ENCODE measurements at places on chromosomes 3 and 15.
A peak's percentile ranks its signal among the peaks of the same experiment; 100 is the strongest.

- no peaks in the 10 kb centered on the region for H3K27me3 ChIP-seq
- H3K36me3 ChIP-seq: no peaks in the 10 kb centered on the region
- no peak overlapping the region for H3K27ac ChIP-seq
- no peak overlapping the region for H3K4me3 ChIP-seq
- H3K4me1 ChIP-seq: peaks cover 10% of the 10 kb centered on the region
These were observed 40.1 kb downstream of the FNDC3B start for GRCh38 chr3:172079326-172079976.

DNA sequence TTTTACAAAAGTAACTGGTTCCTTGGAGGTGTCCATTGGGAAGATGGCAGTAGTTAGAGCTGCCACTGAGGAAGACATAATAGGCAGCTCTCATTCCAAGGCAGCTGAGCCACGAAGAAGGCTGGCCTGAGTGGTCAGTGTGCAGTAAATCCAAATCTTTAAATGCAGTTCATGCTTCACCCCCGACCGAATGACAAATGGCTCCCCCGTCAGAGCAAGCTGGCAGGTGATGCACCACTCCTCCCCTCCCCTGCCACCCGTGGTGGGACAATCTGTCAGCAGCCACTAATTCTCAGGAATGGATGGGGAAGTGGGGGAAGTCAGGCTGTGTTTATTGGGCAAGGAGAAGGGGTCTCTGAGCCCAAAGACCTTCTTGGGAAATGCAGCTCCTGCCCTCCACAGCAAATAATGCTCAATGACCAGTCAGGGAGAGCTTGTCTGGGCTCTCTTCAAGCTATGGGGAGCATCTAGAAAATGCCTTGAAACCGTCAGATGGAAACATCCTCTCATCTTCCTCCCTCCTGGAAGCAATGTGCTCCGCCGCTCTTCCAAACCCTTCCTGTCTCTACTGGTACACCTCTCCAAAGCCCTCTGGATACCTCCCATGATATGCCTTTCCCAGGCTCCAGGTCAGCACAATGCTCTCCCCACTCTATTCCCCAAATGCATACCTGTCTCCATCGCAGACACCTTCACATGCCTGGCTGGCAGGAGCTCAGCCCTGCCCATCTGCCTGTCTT is 65.4 kb downstream of the LIPC start:
- no peaks in the 10 kb centered on the region for H3K4me1 ChIP-seq
- no peaks in the 10 kb centered on the region for H3K36me3 ChIP-seq
- no peak overlapping the region for H3K27ac ChIP-seq
- no peak overlapping the region for H3K4me3 ChIP-seq
- no peaks in the 10 kb centered on the region for H3K27me3 ChIP-seq
- no peak for DNase-seq

GRCh38 chr15:47724346-47724745 is 7.0 kb downstream of the SEMA6D start:
- H3K27ac ChIP-seq: no peak overlapping the region
- H3K4me1 ChIP-seq: peaks cover 22% of the 10 kb centered on the region
- H3K27me3 ChIP-seq: peaks cover 9% of the 10 kb centered on the region
- no peak for DNase-seq
- H3K4me3 ChIP-seq: no peak overlapping the region

- H3K27me3 ChIP-seq: no peaks in the 10 kb centered on the region
- H3K4me3 ChIP-seq: no peak overlapping the region
- no peak for DNase-seq
- H3K36me3 ChIP-seq: no peaks in the 10 kb centered on the region
- H3K4me1 ChIP-seq: no peaks in the 10 kb centered on the region
These were observed 31.8 kb downstream of the PCYT1A start for GRCh38 chr3:196255776-196256175.

DNA sequence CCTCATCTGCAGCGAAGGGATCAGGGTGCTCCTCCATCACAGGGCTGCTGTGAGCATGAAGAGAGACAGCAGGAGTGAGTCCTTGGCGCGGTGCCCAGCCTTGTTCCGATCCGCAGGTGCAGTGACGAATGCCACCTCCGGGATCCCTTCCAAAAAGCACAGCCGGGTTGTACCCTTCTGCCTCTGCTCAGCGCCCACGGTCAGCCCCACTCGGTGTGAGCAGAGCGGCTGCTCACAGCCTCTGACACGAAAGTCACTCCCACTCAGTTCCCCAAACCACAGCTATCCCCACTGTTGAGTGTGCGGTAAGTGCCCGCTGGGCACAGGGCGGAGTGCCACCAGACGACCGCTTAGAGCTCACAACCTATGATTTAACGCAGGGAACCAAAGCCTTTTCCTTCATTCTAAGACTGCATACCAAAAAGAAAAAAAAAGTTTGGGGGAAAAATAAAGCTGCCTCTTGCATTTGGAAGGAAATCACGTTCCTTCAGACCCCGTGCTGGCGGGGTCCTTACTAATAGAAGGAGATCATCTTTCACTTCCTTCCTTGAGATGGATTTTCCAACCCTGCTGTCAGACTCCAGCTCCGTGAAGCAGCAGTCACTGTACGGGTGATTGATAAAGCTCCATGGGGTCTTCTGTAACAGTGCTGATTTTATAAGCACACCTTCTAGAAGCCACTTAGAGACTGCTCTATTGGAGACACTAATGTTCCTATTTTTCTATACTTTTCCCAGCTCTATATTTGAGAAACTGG is 34.7 kb upstream of the TUBGCP5 start:
- H3K27ac ChIP-seq: no peak overlapping the region
- no peaks in the 10 kb centered on the region for H3K27me3 ChIP-seq
- no peaks in the 10 kb centered on the region for H3K36me3 ChIP-seq
- H3K4me1 ChIP-seq: no peaks in the 10 kb centered on the region

- no peaks in the 10 kb centered on the region for H3K4me1 ChIP-seq
- no peaks in the 10 kb centered on the region for H3K27me3 ChIP-seq
- peak; percentile 96 for DNase-seq
- H3K27ac ChIP-seq: peak within 1 kb of the TSS; percentile 88
- no peaks in the 10 kb centered on the region for H3K36me3 ChIP-seq
These were observed at the start of gene USP19 for GRCh38 chr3:49120438-49121131. Gene USP19, minus strand, starts transcription at chr3:49120823. Its CDS starts 1,678 bp downstream, at chr3:49119145.

DNA sequence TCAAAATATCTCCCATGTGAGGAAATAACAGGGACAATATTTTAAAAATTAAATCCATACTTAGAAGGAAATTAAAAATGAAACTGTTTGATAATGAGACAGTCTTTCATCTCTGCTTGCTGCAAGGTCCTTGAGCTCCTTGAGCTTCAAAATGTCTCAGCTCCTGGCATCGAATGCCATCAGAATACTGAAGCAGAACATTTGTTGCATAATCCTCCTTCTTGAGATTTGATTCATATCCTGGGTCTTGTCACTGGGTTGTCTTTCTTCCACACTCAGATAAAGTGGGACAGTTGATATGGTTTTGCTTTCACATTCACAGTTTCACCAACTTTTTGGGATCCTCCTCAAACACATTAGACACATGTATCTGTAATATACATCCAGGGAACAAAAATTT is 27.8 kb downstream of the COL8A1 start:
- H3K36me3 ChIP-seq: no peaks in the 10 kb centered on the region
- no peak overlapping the region for H3K4me3 ChIP-seq
- no peaks in the 10 kb centered on the region for H3K27me3 ChIP-seq
- no peak overlapping the region for H3K27ac ChIP-seq

- peak; percentile 86 for DNase-seq
- peak within 1 kb of the TSS; percentile 82 for H3K4me3 ChIP-seq
- H3K27ac ChIP-seq: no peak within 1 kb of the TSS
These were observed at the start of gene GABRG3 for GRCh38 chr15:26970712-26971210. Gene GABRG3, plus strand, starts transcription at chr15:26971181.

DNA sequence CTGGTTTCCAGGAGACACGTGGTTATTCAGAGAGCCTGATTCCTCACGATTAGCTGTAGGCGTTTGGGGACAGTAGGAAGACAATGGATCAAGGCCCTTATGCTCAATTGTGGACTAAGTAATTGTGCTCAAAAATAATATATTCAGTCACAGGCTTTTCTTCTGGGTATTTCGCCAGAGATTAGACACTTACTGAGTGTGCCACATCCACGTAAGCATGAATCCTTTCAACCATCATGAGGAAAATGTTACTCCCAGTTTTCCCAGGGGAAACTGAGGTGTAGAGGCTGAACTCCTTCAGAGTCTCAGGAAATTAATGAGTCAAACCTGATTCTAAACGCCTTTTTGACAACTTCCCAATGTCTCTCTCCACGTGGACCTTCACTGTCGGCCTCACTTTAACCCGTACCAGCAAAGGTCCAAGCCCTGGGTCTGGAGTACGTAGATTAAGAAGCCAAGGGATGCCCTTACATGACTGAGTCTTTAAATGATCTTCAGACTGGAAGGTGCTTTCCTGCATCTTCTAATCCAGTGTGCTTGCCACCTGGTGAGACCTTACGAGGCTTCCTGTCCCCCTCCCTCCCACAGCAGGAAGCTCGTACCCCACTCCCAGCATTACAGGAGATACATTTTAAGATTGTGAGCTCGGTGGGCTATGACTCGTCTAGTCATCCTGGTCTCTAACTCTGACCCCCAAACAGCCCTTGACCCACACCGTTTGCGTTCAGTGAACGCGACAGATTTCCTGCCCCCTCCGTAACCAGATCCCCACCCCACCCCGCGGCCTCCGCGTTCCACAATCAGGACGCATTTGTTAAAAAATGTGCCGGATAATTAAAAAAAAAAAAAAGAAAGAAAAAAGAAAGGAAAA is 1.7 kb downstream of the PKM start:
- H3K4me1 ChIP-seq: peaks cover 42% of the 10 kb centered on the region
- no peak for DNase-seq
- H3K27ac ChIP-seq: no peak overlapping the region
- peak overlapping the region; percentile 95 for H3K4me3 ChIP-seq
